ENCODE measurements at places on chromosomes 7 and 10.

- DNase-seq = peak; percentile 51
Observed at GRCh38 chr10:68212721-68213352, 19.1 kb downstream of the ATOH7 start.

GRCh38 chr10:123562811-123563580, 103.2 kb upstream of the GPR26 start:
- no peak for DNase-seq

- DNase-seq = no peak
Observed at GRCh38 chr10:48964038-48964437, 24.4 kb upstream of the LRRC18 start.

DNA sequence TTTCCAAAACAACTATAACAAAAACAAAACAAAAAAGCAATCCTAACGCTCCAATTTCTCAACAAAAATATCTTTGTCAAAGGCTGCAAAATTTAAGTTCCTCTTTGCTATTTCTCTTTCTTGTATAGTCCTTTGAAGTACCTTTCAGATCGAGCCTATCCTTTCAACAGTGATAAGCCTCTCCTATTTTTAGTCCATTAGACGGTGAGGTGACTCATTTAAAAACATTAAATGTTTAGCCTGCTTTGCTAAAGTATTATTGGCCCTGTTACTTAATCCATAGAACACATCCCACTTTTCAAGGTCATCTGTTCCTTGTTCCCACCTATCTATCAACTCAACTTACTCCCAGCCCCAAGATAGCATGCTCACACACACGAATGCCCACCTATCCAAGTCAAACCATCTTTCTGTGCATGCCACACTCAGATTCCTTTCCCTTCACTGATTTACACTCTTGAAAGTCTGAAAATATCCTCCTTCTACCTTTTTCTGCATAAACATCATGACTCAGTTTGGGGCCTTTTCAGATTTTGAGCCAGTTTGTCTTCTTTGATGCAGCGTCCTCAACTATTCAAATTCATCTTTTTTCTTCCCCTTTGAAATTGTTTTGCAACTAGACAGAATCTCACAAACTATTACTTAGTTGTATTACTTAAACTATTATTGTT, 224.9 kb upstream of the TMEM229A start:
- no peak for DNase-seq

DNA sequence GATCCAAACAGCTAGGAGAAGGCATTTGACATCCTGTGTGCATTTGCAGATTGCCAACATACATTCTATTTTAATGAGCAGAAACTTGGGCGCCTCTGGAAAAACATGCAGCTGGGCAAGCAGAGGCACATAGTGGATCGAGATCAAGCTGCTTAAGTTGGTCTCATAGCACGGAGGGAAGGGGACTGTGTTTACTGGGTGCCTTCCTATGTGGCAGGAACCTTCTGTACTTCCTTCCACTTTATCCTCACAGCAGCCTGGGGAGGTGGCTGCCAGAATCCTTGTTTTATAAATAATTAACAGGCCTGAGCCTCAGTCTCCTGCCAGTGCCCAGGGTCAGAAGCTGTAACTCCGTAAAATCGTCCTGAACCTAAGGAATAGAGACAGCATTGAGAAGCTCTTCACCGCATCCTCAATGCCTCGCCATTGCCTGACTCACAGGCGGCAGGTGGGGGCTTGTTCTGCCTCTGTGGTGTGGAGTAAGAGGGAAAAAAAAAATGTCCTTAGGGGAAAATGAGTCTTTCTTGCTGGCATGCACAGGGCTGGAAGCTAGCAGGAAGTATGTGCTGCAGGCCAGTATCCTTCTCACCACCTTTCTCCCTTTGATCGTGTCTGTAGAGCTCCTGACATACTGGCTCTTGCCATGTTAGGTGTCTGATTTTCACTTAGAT, 6.2 kb downstream of the VWA2 start:
- no peak for DNase-seq

- no peak for DNase-seq
Observed at GRCh38 chr7:138387755-138388475, 72.1 kb upstream of the TRIM24 start.

DNA sequence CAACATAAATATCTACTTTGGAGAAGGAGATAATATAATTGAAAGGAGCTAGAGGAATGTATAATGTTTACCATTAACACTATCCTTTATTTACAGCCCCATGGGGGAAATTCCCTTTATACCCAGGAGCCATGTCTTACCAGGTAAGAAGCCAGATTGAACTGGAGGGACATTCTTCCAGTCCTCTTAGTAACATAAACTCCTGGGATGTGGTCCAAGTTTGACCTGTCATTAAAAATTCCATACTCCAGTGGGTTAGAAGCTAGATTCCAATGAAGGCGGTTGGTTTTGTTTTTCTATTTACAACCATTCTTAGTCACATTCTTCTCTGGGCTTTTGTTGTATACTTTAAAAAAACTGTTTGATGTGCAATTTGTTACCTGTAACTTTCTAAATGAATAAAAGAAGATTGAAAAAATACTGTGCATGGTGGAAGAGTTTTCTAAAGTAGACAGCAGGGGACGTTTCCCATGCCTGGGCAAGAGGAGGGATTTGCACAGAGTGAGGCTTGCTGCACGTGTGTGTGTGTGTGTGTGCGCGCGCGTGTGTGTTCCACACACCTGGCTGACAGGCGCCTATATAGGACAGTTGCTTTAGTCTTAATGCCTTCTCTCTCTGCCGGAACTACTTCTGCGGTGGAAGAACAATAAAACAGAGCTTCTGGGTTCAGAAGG, 2.0 kb downstream of the PLCE1 start:
- DNase-seq = no peak

DNA sequence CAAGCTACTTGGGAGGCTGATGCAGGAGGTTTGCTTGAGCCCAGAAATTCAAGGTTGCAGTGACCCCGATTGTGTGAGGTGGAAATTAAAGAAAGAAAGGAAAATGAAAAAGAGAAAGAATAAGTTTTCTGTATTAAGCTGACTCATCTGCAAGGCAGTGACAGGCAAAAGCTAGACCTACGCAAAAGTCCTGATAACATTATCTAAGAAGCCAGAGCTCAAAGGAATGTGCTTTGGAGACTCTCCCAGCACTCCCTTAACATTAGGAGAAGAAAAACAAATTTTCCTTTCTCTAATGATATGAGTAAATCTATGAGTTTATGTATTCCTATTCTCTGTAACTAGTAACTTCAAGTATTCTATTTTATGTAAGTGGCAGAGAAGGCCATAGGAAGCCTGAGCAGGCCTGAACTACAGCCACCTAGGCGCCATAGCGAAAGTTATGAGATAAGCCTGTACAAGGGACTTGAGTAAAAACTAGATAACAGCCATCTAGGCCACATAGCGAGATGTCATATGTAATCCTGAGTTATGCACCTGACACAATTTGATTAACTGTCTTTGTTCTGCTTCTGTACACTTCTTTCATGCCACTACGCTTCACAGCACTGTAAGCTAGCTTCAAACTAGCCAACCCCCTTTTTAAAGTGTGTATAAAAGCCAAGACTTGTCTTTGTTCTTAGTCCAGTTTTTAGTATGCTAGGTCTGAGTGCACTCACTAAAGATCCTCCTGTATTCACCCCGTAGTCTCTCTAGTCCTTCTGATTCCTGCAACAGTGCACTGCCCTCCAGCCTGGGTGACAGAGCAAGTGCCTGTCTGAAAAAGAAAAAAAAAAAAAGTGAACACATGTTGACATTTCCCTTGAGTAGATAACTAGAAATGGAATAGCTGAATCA, 9.4 kb upstream of the ZWINT start:
- DNase-seq = no peak

- DNase-seq = peak; percentile 77
Observed at GRCh38 chr7:38222481-38223096, 44.5 kb downstream of the STARD3NL start.

GRCh38 chr7:144691240-144691639, 144.6 kb downstream of the TPK1 start:
- DNase-seq = no peak

DNA sequence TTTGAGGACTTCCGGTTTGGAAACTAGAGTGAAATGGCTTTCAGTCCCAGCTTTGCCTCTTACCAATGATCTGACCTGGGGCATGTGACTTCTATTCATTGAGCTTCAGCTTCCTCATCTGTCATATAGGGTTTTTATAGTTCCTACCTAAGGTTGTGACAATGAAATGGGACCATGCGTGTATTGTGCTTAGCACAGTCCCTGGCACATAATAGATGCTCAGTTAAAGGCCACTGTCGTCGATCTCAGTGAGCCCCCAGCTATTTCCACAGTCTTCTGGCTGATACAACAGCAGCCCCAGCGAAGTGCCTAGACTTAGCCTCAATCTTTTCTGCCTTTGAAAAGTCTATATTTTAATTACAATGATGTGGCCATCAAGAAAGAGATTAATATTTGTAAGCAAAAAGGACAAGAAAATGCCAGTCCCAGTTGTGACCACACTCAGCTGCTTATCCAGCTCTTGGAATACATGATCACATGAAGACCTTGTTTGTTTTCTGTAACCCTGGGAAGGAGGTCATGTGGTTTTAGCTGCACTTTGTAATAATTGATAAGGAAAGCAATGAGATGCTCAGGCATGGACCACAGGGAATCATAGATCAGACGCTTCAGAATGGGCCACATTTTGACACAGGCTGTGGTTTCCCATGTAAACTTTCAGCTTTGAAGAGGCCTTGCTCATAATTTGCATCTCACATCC, 44.6 kb downstream of the VWA2 start:
- DNase-seq = no peak

DNA sequence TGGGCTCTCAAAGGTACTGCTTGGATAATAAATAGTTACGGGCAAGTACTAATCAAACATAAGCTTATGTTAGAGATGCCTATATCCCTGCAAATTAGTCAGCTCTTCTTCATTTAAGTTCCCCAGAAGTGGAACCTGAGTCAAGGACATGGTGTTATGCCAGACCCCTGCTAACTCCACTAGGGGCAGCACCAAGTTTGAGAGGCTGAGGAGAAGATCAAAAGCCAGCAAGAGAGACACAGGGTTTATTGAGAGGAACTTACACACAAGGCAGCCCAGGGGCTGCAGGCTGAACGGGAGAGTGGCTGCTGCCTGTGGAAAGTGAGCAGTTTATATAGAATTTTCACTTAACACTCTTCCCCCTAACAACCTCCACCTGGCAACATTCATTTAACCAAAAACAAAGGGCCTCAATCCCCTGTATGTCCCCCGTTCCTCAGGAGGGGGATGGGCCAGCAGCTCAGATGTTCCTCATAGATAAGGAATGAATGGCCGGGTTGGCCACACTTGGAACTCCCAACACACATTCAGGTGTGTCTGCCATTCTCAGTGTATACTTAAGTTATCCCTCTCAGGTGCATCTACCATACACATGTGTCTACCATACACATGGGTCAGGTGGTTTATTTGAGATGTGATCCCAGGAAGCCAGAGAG, 62.6 kb upstream of the GHITM start:
- no peak for DNase-seq

GRCh38 chr10:3720228-3721019, 64.6 kb downstream of the KLF6 start:
- peak; percentile 86 for DNase-seq

GRCh38 chr7:21358648-21359047, 69.2 kb upstream of the SP4 start:
- DNase-seq = no peak

DNA sequence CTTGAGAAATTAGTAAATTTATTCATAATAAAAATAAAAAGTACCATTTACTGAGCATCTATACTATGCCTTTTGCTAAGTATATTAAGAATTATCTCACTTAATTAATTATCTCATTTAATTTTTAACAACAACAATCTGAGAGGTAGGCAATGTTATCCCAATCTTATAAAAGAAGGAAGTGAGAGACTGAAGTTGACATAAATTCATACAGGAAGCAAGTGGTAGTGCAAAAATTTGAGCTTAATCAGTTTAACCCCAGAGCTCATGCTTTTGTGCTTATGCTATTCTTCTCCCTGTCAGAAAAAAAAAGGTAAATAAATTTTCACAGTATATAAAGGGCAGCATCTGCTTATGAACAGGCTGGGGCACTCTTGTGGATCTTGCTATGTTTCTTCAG, 2.7 kb upstream of the LIPF start:
- no peak for DNase-seq

GRCh38 chr7:47253650-47254080, 328.2 kb downstream of the TNS3 start:
- peak; percentile 24 for DNase-seq

- no peak for DNase-seq
Observed at GRCh38 chr7:24434972-24435371, 138.3 kb upstream of the PALS2 start.

- peak; percentile 57 for DNase-seq
Observed at GRCh38 chr7:36949711-36950600, 225.7 kb upstream of the AOAH start.
